ENCODE measurements at places on chromosomes 1 and 21.
A peak's percentile ranks its signal among the peaks of the same experiment; 100 is the strongest.

- DNase-seq = no peak
These were observed 1.9 kb upstream of the CA6 start for GRCh38 chr1:8943498-8944405.

GRCh38 chr1:27397749-27398148 is 5.3 kb downstream of the GPR3 start:
- no peak for DNase-seq

GRCh38 chr1:15452216-15452615 is 4.3 kb upstream of the CELA2A start:
- DNase-seq = no peak

GRCh38 chr1:205451202-205451601 is 4.6 kb downstream of the BLACAT1 start:
- DNase-seq = no peak

GRCh38 chr1:98110674-98111073 is 189.8 kb upstream of the DPYD start:
- no peak for DNase-seq

DNA sequence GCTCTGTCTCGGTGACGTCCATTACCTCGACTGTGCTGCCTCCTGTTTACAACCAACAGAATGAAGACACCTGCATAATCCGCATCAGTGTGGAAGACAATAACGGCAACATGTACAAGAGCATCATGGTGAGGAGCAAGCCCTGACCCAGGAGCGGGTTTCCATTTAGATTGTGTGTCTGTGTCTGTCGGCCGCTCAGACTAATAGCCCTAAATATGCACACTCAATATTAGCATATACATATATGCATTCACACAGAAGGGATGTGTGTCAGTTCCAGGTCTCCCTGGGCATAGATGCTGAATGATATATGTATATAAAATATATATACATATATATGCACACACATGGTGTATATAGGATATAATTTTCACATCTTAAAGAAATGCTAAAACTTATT is 111.7 kb downstream of the RGL1 start:
- DNase-seq = no peak

DNA sequence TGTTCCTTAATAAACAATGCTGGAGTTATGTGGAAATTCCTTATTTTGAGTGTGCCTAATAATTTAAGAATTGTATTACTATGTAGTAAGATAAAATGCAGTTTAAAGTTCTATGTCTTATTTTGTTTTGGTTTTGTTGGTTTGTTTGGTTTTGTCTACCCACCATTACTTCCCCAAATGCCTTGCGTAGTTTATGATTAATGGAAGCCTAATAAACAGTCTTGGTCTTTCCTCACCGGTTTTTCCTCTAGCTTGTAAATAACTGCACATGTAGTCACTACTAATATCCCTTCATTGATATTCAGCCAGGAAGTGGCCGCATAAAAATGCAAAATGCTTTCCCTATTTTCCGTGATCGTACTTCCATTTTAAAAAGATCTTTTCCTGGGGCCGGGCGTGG is 2.9 kb downstream of the SDCCAG8 start:
- DNase-seq = no peak

- no peak for DNase-seq
These were observed 75.9 kb downstream of the CDC14A start for GRCh38 chr1:100428160-100428559.

DNA sequence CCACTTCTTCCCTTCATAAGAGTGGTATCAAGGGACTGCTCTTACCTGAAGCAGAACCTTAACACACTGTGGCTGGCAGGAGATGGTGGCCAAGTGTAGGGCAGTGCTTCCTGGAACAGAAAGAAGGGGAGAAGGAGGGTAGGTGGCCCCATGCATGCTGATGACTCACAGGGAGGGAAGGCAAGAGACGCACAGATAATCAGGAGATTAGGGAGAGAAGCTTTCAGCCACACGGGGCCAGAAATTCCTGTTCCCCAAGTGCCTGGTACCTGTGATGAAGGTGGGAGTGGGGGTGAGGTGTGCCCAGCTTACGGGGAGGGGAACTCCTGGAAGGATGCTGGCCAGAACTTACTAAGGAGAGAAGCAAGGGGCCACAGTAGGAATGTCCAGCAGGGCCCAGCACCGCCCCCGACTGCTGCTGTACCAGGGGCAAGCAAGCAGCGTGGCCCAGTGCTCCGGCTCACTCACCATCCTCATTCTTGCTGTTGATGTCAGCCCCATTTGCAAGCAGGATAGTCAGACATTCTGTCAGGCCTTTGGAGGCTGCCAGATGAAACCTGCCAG is 7.7 kb downstream of the ANKRD35 start:
- no peak for DNase-seq

- DNase-seq = no peak
These were observed 2.1 kb downstream of the CD164L2 start for GRCh38 chr1:27380766-27381733.

DNA sequence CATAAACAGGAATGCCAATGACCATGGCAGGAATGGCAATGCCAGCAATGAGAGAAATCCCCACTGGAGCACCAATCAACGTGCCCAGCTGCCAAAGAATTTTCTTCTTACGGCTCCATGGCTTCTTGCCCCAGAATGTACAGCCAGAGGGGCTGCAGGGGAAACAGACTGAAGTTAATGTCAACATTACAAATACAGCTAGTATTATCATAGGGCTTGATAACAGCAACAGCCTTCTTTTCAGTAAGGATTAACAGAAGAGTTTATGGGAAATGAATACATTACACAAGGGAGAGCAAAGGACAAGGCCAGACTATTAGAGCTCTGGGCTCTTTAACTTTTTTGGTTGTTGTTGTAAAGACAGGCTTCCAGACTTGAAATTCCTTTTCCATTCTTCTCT is 18.2 kb downstream of the RNF19B start:
- no peak for DNase-seq

DNA sequence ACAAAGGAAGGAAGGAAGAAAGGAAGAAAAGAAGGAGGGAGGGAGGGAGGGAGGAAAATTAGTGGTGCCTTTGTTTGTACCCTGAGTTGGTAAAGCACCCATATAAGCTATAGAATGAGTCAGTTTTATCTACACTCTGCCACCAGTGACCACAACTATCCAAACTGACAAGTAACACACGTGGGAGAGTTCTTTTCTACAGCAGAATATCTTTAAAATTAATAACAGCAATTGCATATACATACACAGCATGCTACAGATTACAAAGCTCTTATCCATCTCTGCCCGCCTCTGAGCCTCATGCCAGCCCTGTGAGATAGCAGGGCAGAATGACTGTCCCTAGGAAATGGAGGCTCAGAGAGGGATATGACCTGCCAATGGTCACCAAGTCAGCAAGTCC is 20.3 kb downstream of the CDCP2 start:
- DNase-seq = no peak

GRCh38 chr1:74333244-74333643 is 98.1 kb downstream of the TNNI3K start:
- no peak for DNase-seq

GRCh38 chr1:212916481-212917133 is 33.7 kb upstream of the VASH2 start:
- no peak for DNase-seq

- no peak for DNase-seq
These were observed 142.5 kb upstream of the FGGY start for GRCh38 chr1:59154401-59154800.

DNA sequence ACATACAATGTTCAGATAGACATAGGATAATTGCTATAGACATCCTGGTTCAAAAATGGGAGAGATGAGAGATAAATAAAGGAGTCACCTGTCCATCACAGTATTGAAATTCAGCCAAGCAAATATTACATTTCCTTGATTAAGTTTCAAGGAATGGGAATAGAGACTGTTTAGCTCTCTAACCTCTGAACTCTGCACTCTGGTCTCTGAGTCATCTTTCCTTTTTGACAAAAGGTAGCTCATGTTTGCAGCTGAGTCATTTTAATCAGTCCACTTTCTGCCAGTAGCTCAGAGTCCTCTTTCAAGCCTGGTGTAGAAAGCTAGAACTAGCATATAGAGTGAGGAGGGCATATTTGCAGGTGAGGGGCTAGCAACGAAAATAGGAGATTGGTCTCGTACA is 51.4 kb upstream of the GJA8 start:
- peak; percentile 4 for DNase-seq

- DNase-seq = no peak
These were observed 29.3 kb downstream of the SIPA1L2 start for GRCh38 chr1:232600424-232601258.

DNA sequence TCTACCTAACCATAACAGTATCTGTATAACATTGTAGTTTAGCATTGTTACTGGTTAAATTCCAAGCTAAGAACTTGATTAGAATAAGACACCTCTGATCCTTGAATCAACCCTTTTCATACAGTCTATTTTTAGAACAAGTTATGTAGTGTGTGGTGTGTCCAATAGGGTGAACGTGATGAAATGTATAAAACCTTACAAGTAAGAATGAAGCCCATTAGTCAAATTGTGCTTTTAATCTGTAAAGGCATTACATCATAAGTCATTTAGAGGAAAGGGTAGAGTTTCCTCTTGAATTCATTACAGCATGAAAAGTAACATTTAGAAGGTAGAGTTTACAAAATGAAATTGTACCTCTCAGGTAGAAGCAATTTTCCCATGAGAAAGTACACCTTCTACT is 479.2 kb downstream of the LTN1 start:
- no peak for DNase-seq

DNA sequence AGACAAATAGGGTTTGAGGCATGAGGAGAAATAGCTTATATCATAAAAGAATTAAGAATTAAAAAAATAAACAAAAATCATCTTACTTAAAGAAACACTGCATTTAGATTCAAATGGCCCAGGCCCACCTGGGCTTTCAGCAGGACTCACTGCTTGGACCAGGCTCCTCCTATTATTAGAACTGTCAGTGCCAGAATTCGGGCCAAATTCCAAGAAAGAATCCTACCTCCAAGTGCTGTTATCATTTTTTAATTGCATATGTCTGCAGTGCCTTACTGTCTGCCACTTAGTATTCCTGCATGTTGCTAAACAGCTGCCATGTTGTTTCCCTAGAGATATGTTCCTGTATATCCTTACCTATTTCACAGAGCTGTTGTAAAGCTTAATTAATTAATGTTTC is 112.0 kb downstream of the BARHL2 start:
- DNase-seq = no peak

DNA sequence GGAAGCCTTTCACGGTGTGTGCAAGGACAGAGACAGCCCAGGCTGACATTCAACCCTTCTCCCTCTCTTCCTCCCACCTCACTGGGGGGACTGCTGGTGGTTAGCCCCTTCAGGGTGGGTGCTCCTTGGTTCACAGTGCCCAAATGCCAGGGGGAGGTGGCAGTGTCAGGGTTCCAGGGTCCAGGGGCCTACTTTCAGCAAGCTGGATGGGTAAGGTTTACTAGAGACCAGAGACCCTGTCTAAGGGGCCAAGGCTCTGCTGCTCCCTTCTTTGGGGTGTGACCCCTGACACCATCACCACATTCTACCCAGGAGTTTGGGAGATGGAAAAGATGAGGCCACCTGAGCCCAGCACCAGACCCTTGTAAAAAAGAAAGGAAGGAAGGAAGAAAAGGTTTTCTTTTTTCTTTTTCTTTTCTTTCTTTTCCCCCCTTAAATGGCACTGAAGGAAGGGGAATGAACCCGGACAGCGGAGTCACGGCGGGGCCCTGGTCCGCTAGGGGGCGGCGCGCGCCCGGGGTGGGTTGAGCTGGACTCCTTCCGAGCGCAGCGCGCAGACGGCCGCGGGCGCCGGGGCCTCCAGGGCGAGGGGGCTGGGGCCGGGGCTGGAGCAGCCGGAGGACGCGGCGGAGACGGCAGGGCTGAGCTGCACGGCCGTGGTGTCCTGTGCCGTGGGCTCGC is 18.8 kb downstream of the KNCN start:
- DNase-seq = peak; percentile 72

DNA sequence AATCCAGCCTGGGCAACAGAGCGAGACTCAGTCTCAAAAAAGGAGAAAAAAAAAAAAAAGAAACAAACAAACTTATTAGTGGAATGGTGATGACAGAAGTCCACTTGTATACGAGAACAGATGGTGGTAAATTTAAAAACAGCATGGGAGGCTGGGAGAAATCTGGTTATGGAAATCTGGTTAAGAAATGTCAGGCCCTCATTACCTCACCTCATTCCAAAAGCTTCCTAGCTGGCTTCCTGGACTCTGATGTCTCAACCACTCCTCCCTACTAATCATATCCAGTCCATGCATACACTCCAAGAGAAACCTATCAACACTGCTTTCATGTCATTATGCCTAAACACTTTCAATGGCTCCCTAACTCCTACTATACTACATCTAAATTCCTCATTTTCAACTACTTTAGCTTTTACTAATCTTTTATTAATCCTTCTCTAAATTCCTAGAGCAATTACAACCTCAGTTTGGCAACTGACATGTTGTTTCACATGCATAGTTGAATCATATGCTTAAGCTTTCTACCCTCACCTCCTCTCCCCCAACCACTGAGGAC is 52.9 kb downstream of the FOXJ3 start:
- peak; percentile 78 for DNase-seq

- no peak for DNase-seq
These were observed 249.3 kb downstream of the ATG4C start for GRCh38 chr1:63033211-63033610.

- no peak for DNase-seq
These were observed 53.0 kb downstream of the EPHB2 start for GRCh38 chr1:22763487-22764200.

DNA sequence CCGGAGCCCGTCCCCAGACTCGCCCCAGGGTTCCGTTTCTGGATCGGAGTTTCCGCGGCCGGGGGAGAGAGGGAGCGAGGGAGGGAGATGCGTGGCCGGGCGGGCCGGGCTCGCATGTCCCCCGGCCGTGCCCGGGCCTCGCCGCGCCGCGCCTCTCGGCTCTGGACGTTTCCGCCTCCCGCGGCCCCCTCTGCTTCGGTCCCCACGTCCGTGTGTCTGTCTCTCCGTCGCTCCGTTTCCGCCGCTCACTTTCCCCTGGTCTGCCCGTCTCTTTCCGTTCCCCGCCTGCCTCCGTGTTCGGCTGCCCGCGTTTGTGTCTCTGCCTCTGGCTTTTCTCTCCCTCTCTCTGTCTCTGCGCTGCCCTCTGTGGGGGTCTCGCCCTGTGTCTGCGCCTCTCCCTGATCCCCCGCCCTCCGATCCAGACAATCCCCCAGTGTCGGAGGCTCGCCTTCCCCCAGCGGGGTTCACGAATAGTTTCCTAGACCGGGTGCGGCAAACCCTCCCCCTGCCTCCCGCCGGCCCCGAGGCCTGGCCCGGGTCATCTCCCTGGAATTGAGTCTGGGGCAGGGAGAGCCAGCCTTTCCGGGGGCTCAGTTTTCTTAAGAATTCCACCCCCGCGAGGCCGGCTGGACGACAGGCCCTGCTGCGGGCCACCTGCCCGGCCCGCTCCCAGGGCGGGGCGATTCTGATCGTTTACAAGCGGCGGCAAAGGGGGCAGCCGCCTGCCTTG is 735 bp downstream of the NBL1 start:
- no peak for DNase-seq

All from cardiac muscle cell (in vitro differentiated cells and primary cell).